ENCODE measurements at places on chromosomes 2 and 18. TPM values are rescaled to one million over a fixed set of nuclear protein-coding genes. Genes with fewer than 3 reads are reported as not detected.

- no peak for DNase-seq
These were observed 727.6 kb upstream of the SOX11 start for GRCh38 chr2:4964579-4964978.

DNA sequence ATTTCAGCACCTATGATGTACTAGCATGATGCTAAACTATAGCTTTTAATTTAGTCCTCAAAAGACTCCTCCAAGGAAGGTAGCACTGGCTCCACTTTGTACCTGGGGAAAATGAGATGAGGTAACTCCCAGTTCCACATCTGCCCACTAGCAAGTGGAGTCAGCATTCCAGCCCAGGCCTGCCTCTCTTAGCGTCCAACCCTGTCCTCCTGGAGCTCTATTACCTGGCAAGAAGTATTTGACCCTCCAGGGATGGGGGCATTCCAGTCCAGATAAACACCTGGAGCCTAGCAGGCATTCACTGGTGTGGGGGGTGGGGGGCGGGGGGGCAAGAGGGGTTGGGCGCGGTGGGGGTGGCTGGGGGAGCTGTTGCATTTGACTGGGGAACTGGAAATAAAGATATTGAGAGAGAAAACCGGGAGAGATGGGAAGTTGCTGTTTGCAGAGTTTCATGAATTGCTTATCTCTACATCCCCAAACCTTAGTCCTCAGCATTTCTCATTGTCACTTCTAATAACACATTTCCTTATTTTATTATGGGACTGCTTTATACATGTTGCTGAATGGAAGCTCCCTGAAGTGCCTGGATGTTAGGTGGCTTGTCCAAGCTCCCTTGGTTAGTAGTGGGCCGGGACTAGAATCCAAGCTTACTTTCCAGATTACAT lies 22.0 kb upstream of the FZD5 start:
- no peak for DNase-seq

- DNase-seq: no peak
These were observed 56.3 kb downstream of the PHLPP1 start for GRCh38 chr18:62771494-62772270.

- no peak for DNase-seq
These were observed 22.1 kb downstream of the COL5A2 start for GRCh38 chr2:189157456-189157855.

DNA sequence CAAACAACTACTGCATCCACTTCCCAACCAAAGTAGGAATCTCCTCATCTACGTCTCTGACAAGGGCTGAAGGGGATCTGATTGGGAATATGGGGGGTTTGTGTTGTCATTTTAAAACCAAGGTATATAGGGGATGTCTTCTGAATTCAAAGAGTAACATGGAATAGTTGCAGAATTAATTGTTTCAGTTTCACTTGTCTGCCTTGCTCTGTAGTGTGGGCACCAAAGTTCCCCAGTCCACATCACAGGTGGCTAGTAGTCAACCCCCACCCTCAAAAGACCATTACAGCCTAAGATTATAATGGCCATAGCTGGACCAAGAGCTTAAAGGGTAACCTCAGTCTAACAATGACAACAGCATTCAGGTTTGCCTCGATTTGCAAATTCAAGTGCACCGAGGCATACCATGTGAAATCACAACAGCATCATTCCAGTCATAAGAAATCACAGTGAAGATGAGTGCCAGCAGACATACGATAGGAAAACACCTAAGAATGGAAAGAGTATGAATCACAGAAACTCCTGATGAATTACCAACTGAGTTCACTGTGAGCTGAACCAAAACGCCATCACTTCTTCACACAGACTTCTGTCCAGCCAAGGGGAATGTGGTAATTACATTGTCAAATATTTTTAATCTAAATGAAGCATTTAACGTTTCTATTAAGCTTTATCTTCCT lies 52.4 kb downstream of the MYO5B start:
- DNase-seq: no peak

- no peak for DNase-seq
These were observed 33.2 kb upstream of the CYP1B1 start for GRCh38 chr2:38108907-38109731.

- no peak for DNase-seq
These were observed 128.8 kb upstream of the BCL2L11 start for GRCh38 chr2:110991911-110992310.

- peak; percentile 93 for DNase-seq
These were observed 746 bp upstream of the POLR1B start for GRCh38 chr2:112541315-112542122.

The LTBP1 gene
- 9.3 TPM for polyA plus RNA-seq

- DNase-seq: no peak
These were observed 20.2 kb upstream of the C1QL2 start for GRCh38 chr2:119178776-119179175.

DNA sequence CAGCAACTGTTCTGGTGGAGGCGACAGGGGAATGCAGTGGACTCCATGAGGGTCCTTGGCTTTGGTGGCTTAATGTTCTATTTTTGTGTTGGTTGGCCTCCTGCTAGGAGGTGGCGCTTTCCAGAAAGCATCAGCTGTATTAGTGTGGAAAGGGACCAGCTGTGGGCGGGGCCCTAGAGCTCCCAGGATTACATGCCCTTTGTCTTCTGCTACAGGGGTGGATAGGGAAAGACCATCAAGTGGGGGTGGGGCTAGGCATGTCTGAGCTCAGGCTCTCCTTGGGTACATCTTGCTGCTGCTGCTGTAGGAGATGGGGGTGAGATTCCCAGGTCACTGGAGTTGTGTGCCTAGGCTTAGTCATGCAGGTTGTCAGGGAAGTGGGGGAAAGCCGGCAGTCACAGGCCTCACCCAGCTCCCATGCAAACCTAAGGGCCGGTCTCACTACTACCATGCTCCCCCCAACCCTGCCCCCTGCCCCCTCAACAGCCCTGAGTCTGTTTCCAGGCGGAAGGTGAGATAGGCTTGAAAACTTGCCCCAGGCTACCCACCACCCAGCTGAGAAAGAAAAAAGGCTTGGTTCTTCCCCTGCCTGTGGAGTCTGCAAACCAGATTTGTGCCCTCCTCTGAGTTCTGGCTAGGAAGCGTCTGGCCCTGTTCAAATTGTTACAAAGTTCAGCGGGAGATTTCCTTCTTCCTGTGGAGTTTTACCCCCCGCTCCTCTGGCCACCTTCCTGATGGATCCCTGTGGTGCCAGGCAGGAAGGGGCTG lies 141.3 kb upstream of the LYPD1 start:
- DNase-seq: no peak

- DNase-seq: peak; percentile 75
These were observed 5.1 kb upstream of the PIEZO2 start for GRCh38 chr18:11154368-11154989.

The SIGLEC15 gene
- polyA plus RNA-seq: not detected

GRCh38 chr2:96558061-96558460 lies 21.5 kb downstream of the ARID5A start:
- DNase-seq: no peak

GRCh38 chr2:118731413-118731812 lies 116.0 kb downstream of the EN1 start:
- DNase-seq: no peak

The GBX2 gene
- polyA plus RNA-seq: not detected

- no peak for DNase-seq
These were observed 1.4 kb upstream of the UXS1 start for GRCh38 chr2:106195456-106195855.
